ENCODE measurements at places on chromosomes 11 and 22.
A peak's percentile ranks its signal among the peaks of the same experiment; 100 is the strongest.

- no peak for DNase-seq
These were observed 737 bp upstream of the STIP1 start for GRCh38 chr11:64185175-64185692.

DNA sequence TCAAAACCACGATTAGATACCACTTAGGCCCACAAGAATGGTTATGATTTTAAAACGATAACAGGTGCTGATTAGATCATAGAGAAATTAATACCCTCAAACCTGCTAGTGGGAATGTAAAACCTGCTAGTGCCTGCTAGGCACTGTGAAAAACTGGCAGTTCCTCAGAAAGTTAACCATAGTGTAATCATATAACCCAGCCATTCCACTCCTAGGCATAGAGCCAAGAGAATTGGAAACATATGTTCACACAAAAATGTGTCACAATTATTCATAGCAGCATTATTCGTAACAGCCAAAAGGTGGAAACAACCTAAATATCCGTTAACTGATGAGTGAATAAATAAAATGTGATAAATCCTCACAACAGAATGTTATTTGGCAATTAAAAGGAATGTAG, 122.2 kb upstream of the SYN3 start:
- no peak for DNase-seq

DNA sequence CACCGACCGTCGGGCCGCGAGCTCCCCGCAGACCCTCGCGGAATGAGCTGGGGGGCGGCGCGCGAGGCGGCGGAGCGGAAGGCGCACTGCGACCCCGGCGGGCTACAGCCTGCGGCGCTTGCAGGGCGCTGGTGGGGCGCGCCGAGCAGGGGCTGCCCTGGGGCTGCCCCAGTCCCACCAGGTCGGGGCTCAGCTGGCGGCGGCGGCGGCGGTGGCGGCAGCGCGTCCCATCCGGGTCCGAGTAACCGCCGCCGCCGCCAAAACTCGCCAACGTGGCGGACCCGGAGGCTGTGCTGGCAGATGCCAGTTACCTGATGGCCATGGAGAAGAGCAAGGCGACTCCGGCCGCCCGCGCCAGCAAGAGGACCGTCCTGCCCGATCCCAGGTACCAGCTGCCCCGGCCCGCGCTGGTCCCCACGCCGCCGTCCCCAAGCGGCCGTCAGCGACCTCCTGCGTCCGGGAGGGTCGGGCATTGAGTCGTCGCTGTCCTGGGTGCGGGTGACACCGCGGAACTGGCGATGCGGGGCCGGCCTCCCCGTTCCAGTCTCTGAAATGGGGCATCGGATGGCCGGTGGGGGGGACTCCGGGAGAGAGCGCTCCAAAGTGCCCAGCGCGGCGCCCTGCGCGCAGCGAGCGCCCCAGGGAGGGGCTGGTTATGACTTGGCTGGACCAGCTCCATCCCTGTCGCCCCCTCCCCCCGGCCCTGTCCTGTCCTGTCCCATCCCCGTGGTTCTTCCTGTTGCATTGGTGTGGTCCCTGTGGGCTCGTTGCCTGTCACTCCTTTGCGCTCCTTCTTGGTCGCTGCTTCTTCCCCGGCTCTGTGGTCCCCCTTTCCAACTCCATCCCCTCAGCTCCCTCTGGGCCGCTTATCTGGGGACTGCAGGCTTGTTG, 63.5 kb downstream of the CRYBB2 start:
- no peak for DNase-seq

- no peak for DNase-seq
These were observed 115.1 kb downstream of the MPPED1 start for GRCh38 chr22:43526946-43527345.

DNA sequence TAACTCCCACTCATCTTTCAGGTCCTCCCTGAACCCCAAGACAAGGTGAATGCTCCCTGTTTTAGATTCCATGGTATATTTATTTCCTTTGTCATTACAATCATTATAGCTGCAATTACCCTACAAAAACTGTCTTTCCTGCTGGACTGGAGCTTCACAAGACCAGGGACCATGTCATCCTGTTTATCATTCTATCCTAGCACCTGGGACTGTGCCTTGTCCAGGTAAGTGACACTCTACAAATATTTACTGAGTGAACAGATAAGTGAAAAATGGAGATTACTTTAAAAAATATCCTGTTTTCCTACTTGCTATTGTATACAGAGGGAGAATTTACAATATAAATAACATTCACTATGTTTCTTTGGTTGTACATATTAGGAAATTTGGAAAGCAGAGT, 22.5 kb upstream of the ELF5 start:
- no peak for DNase-seq

DNA sequence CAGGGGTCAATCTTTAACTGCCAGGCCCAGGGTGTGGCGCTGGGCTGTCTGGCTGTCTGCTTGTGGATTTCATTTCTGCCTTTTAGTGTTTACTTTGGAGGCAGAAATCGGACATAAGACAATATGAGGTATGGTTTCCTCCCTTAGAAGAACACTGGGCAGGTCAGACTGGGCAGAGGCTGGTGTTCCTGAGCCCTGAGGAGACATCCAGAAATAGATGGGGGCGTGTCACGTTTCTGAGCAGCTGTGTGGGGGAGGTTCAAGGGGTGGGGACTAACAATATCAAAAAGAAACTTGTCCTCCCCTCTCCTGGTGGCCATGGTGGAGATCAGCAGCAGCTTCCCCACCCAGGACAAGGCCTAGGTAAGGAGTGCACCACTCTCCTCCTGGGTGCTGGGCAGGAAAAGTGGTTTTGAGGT, at the start of gene ART1:
TSS of gene ART1 (plus strand) at position 312 of the 419 bp plus-strand sequence. CDS start 14,086 bp downstream, outside the sequence.
- DNase-seq = no peak

DNA sequence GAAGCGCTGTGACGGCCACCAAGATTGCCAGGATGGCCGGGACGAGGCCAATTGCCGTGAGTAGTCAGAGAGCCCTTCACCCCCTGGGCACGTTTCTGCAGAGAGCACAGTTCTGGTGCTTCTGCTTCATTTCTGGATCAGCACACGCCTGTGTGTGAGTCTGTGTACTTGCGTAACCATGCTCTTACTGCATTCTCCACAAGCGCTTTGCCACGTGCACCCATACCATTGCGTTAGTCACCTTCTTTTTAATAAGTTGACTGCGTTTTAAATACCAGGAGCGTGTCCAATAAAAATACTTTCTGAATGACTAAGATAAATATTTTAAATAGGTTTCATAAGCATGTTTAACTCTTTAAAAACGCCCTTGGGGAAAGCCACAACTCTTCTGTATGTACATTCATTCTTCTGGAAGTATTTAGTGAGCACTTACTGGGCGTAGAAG, 143.0 kb upstream of the SORL1-AS1 start:
- peak; percentile 97 for DNase-seq

DNA sequence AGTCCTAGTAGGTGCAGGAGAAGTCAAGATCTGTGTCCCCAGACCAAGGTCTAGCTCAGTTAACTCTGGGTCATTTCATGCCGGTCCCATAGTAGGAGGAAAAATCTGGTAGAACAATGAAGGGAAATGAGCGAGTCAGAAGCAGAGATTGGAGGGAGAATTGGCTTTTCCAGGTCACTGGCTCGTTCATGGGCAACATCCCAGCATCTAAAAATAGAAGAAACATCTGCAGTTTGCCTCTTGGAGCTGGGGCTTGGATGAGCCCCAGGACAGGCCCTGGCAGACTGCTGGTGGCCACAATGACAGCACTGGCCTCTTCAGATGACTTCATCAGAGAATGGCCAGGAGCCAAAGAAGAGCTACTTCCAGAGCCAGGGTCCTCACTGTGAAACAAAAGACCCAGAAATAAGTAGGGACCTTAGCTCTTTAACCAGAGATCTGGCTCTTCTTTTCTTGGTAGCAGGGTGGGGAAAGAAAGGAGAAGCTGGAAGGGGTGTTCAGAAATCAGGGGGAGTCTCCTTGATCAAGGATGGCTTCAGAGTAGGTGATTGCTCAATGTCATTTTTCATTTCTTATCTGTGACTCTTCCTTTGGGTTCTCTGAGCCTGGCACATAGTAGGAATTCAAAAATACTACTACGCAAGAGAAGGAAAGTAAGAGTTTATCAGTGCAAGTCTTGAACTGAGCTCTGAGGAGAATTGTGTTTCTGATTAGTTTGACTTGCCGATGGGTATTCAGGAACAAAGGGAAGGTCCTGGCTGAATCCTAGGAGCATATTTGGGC, 102.6 kb downstream of the TMPRSS5 start:
- DNase-seq = no peak

GRCh38 chr11:34072041-34072440, 20.5 kb downstream of the CAPRIN1 start:
- DNase-seq = no peak

- no peak for DNase-seq
These were observed 492.8 kb downstream of the INSC start for GRCh38 chr11:15607361-15608036.

GRCh38 chr11:121421149-121421901, 30.8 kb upstream of the SORL1 start:
- no peak for DNase-seq

GRCh38 chr11:17102462-17102861, 25.0 kb upstream of the RPS13 start:
- DNase-seq = no peak

- no peak for DNase-seq
These were observed 274.9 kb upstream of the CADM1 start for GRCh38 chr11:115778928-115779650.

- DNase-seq = no peak
These were observed 30.4 kb downstream of the MB start for GRCh38 chr22:35586771-35587170.
